Right ventricle myocardium superior (tissue), 1 donor: ENCODE measurements at places on chromosomes 12 and 14. TPM values are rescaled to one million over a fixed set of nuclear protein-coding genes. Genes with fewer than 3 reads are reported as not detected.

DNA sequence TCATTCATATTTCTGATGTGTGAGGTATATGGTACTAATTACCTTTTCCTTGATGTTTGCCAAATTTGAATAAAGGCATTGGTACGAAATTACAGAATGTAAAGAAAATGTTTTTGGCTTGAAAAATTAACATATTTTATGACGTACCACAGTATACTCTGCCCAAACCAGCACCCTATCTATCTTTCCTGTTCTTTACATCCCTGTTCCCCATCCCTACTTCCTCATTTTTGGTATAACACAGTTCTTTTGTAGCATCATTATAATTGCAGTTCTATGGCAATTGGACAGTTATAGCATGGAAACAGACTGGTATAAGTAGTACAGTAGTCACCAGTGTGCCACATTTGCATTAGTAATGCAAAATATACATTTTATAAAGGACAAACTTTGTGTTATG is 7.0 kb upstream of the CCT2 start:
- DNase-seq = no peak

DNA sequence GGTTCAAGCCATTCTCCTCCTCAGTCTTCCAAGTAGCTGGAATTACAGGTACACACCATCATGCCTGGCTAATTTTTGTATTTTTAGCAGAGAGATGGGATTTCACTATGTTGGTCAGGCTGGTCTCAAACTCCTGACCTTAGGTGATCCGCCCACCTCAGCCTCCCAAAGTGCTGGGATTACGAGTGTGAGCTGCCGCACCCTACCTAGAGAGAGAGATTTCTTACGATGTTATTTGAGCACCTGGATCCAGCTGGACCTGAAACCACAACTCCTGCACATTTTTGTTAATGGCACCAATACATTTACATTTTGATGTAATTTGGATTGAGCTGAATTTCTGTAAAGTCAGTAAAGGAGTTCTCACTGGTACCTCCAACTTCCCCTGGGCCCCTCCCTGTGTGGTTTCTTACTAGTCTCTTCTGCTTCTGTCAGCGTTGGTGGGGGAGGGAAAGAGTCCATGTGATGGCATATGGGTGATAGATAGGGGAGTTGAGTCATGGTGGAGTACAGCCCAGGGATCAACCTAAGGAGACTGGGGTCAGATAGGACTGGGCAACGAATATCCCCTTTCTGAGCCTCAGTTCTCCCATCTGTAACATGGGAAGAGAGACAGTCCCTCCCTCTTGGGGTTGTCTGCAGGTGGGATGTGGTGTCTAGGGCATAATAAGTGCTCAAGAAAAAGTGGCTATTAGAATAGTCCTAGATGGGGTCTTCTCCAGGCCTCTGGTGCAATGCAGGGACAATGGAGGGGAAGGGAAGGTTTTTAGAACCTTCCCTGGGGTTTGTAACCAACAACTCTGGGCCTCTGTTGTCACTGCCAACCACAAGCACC is 83.3 kb upstream of the MED13L start:
- no peak for DNase-seq

DNA sequence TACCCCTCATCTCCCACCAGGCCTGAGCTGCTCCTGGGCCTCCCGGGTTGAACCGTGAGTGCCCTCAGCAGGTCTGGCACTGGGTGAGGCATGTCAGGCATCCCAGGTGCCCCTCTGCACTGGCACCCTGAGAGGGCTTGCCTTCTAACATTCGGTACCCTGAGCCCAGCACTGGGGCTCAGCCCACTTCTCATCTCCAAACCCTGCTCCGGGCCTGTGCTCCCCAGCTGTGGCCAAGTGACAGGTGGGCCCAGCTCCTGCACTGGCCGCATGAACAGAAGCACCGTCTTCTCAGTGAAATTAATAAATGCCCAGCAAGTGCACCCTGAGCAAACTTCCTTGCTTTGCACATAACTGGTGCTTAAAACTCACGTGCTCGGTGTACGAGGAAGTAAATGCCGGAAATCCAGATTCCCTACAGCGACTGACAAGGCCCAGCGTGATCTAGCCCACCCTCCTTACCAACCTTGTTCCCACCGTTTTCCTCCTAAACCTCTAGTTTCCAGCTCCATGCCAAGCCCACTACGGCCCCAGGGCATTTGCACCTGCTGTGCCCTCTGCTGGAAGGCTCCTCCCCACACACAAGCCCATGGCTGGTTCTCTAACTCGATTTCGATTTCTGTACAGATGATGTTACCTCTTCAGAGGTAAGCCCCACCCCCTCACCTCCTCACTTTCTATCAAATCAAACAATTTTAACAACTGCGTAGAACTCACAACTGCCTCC is 115.2 kb upstream of the NCOR2 start:
- DNase-seq = no peak

INHBE gene
- total RNA-seq = not detected

DNA sequence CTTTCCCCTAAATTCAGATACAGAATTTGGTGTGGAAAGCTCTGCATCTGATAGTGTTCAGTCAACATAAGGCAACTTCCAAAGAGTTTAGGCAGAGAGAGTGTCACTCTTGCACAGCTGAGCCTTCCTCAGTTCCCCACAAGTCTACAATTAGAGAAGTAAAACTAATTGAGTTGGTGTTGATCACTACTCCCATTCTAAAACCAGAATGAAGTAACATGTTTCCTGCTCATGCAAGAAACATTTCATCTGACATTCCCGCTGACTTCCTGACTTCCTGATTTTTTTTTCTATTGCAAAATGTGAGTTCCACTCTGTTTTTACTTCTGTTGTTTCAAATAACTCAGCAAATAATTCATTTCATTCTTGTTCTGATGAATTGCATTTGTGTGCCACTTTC is 271.0 kb downstream of the ALG10B start:
- DNase-seq = no peak

DNA sequence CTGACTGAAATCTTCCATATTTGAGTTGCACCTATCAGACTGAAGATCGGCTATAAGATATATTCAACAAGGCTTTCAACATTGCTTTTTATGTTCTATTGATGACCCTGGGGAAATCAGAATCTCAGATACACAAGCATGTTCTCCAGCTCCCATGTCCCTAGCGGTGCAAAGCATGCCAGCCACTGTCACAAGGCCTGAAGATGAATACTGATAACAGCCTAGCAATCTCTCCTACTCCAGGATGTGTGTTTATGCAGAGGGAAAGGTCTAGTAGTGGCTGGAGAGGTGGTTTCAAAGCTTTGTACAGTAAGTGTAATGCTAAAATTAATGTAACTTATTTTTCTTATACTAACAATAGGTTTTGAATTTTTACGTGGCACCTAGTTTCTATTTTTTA is 64.6 kb downstream of the SOX5 start:
- no peak for DNase-seq

DNA sequence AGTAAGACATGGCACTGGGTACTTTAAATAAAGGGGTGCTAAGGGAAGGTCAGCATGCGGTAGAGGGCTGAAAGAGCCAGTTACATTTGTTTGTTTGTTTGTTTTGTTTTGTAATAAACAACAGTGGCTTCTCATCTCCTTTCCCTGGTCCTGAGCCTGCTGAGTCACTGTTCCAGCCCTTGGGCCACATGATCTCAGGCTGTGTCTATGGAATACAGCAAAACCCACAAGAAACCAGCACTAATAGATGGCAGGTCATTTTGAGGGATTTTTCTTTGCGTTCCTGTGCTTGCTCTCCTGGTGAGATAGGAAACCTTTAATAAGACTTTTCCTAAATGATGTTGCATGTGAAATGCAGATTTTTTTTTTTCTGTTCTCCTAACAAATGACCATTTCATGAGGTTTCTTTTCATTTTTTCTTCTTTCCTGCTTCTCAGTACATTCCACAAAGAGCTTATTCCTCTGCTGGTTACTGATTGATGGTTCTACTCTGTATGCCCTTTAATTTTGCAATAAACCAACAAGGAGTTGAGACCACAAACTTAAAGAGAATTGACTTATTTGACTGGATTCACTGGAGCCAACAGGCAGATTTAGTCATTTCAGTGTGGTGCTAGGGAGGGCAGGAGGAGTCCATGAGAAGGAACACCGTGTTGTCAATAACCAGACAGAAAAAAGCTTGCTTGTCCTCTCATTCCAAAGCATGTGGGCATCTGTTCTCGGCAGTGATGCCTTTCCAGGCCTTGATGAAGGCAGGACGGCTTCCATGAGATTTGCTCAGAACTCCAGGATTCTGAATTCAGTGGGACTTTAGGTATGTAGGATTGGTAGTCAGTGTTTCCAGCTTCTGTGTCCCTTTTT is 459.2 kb downstream of the RAD51B start:
- no peak for DNase-seq

DNA sequence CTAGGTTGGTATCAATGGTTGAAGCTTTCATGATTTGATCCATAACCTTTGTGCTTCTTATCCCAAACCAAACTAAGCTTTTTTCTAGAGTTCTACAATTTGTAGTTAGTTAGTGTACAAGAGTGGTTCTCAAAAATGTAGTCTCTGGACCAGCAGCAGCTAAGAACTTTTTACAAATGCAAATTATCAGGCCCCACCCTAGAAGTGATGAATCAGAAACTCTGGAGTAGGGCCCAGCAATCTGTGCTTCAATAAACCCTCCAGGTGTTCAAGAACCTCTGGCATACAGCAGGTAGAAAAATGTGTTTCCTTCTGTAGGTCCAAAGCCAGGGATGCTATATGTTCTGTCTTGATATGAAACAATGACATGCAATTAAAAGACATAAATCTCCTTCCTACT is 26.1 kb upstream of the ACTR6 start:
- DNase-seq = no peak

- no peak for DNase-seq
These were observed 340.3 kb upstream of the PDE3A start for GRCh38 chr12:20028033-20028432.

DNA sequence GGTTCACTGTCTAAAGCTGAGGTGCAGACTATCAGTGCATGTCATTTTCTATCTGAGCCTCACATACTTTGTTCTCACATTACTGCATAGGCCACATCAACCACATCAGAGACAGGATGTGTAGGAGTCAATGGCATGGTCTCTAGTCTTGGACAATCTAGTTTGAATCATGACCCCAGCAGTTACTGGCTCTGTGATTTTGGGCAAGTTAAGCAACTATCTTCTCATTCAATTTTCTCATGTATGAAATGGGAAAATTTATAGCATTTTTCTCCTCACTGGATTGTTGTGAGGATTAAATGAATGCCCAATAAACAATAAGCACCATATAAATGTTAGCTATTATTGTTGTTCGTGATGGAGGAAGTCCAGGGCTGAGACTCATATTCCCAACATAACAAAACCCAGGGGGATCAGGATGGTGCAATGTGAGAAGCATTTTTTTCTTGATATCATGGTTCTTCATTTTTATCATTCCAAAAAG is 432.6 kb downstream of the LRIG3 start:
- DNase-seq = no peak

DNA sequence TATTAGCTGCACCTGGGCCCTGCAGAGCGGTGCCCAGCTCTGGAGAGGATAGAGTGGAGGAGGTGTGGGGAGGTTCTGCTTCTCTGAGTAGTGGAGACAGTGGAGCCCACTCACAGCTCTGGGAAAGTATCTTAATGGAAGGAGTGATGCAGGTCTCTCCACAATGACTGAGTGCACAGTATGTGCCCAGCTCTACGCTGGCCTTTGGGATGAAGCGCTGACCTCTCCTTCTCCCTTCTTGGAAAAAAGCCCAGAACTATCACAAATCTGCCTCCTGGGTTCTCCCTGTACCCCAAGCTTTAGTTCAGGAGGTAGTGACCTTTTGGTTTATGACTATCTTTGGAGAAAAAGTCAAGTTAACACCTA is 495 bp upstream of the KRT3 start:
- no peak for DNase-seq

- DNase-seq = no peak
These were observed 1193.3 kb downstream of the FLRT2 start for GRCh38 chr14:86723254-86723624.

APOF gene
- total RNA-seq = not detected

CNTN1 gene
- 0.46 TPM for total RNA-seq

- DNase-seq = no peak
These were observed 55.1 kb upstream of the E2F7 start for GRCh38 chr12:77120156-77121085.

CDCA3 gene
- 1.3 TPM for total RNA-seq

DNA sequence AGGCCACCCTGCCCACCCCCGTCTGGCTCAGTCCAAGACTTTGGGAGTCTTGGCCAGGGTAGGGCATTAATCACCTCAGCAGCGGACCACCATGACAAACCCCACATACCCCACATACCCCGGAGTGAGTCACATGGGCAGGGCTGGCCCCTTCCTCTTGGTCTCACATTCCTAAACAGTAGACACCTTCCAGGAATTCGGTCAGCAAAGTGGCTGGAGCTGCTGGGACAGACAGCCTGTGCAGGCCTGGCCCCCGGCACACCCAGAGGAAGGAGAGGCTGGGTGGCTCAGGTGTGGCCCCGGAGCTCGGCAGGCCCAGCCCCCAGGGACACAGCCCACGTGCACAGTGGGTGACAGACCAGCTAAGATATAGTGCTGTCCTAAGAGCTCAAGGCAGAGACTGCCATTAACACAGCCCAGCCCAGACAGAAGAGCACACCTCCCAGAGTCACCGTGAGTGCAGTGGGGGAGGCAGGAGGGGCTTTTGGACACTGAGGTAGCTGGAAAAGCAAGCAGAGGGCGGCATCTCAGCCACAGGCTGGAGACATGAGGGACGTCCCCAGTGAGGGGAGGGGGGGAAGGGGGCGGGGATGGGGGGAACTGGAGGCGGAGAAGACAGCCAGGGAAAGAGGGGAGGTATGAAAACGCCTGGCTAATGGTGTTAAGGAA is 24.0 kb downstream of the CCDC85C start:
- DNase-seq = no peak
